Activated T-cell treated with anti-CD3 and anti-CD28 coated beads, Interleukin-2, amount 50 U/mL, for 1 hour (primary cell): ENCODE measurements at places on chromosomes 3 and 15.

DNA sequence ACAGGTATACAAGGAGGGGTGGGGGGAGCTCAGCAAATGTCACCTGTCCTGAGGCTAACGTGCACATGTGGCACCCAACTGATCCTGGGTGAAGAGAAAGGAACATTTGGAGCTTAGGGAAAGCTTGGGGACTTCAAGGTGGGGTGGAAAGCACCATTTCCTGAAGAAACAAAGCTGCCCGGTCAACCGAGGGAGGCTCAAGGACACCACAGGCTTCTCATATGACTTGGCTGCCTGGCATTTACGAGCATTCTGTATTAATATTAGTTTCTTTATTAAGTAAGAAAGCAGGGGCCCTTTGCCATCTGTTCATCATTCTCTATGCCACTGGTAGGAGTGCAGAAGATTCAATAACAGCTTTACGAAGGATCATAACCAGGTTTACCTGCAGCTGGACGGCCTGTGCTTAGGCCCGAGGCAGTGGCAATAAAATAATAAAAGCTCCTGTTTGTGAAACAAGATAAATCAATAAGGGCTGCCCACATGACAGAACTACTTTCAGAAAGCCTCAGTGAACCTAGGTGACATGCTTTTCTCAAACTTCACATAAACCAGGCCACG is 54.0 kb downstream of the ETV5 start:
- no peak for DNase-seq

- no peak for DNase-seq
These were observed 130.3 kb downstream of the DTWD1 start for GRCh38 chr15:49751191-49751590.

- DNase-seq: no peak
These were observed 194.2 kb upstream of the ICE2 start for GRCh38 chr15:60673166-60673565.

GRCh38 chr3:44041726-44042125 is 200.0 kb upstream of the TOPAZ1 start:
- no peak for DNase-seq

DNA sequence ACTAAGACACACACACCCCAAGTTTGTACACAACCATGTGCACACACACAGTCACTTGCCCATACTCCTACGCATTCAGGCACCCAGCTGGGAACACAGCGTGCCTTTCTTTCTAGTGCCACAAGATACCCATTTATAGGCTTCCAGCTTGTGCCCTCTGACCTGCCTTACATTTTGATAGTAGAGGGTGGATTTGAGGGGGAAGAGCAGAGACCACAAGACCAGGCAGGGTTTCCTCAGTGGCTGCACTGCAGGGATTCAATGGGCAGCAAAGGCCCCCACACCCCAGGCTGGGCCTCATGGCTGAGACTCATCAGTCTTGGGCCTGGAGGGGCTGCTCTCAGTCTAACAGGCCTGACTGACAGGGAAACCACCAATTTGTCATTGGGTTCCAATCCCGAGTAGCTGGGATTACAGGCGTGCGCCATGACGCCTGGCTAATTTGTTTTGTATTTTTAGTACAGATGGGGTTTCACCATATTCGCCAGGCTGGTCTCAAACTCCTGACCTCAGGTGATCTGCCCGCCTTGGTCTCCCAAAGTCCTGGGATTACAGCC is 18.8 kb upstream of the ANKDD1A start:
- DNase-seq: no peak

DNA sequence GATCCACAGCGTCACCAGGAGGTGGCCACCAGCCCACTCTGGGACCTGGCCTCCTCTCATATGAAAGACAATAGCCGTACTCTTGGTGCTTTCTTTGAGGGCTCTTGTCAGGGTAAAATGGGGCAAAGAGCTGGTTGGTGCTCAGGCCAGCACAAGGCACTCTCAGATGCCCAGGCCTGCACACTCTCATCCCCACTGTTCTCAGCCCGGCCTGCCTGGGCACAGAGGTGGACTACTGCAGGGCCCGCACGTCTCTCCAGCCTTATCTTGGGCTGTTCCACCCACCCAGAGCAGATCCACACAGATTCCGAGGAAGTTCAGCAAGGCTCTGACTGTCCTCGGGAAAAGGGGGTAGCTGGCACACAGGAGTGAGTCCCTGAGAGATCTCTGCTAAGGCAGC is 122.8 kb upstream of the PRR20G start:
- DNase-seq: no peak

DNA sequence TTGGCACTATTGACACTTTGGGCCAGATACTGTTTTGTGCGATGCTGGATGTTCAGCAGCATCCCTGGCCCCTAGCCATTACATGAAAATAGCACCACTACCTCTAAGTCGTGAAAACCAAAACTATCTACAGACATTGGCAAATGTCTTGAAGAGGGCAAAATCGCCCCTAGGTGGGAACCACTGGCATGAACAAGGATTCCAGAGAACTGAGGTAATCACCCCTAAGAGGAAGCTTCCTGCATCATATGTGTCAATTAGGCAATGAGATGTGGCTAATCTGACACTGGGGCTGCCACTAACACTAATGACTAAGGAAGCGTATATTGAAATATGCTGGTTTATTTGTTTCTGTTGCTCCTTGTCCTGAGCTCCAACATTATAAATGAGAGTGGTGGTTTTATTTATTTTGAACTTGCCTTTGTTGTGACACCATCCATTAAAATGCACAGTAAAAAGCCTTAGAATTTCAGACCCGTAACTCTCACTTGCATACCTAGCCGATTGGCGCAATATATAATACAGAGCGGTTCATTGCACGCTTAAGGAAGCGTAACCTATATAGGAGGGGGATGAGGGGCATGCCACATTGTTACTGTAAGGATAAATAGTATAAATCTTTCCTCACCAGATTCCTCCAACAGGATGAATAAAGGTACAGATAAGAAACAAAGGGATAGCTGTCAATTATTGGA is 299.8 kb upstream of the CNTN4 start:
- no peak for DNase-seq

DNA sequence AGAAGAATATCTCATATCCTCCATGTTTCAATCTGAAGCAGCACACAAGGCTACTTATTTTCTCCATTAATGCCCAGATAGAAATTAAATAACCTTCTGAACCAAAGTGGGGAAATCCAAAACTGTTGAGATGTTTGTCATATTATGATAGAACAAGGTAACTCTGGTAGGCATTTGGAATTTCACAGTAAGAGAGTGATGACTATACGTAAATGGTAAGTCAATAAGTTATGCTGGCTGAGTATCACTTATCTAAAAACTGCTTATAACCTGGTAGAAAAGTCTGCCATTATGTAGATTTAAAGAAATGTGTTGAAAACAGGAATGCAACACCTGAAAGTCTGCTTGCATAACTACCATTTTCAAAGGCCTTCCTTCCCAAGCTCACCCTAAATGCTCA is 17.2 kb upstream of the SLC12A8 start:
- DNase-seq: no peak

DNA sequence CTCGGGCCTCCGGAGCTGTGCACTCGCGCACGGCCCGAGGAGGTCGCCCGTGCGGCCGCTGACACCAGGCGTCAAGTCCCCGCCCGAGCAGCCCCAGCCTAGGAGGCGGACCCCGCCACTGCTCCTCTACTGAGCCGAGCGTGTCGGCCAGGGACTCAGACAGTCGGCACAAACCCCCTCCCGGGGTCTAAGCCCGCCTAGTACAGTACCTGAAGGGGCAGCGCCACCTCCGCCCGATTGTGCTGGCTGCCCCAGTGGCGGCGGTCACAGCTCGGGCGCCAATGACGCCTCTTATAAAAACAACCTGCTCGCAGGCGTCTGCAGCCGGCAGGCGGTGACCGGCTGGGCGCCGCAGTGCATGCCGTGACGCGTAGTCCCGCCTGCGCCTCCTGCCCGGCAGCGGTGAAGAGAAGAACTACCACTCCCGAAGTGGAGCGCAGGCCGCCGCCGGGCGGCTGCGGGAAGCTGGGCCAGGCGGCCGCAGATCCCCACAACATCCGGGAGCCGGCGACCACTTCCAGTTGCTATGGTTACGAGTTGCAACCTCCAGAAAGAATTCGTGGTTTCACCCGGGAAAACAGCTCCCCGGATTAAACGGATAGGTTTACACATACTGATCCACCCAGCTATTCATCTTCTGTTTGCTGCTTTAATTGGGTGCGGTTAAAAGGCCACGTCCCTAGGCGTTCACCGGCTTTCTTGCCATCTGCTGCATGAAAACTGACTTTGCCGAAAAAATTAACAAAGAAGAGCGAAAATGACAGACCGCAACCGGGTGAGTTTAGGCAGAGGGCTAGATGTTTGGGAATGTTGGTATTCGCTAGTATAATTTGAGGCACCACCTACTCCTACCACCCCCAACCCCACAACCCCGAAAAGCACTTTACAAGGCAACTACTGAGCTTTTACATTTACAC is at the start of the genes CCPG1 and PIERCE2:
CCPG1 (minus strand) TSS at position 348 of the 917 bp plus-strand sequence. CDS start 18,935 bp downstream, outside the sequence.
PIERCE2 (plus strand) TSS at position 484 of the 917 bp plus-strand sequence; CDS start at position 758, 274 bp downstream.
- DNase-seq: peak; percentile 91

- no peak for DNase-seq
These were observed 60.4 kb downstream of the ARIH1 start for GRCh38 chr15:72534523-72534922.

GRCh38 chr15:68612979-68613740 is 34.4 kb downstream of the CORO2B start:
- no peak for DNase-seq

- DNase-seq: no peak
These were observed 21.7 kb downstream of the RARRES1 start for GRCh38 chr3:158710601-158711000.

DNA sequence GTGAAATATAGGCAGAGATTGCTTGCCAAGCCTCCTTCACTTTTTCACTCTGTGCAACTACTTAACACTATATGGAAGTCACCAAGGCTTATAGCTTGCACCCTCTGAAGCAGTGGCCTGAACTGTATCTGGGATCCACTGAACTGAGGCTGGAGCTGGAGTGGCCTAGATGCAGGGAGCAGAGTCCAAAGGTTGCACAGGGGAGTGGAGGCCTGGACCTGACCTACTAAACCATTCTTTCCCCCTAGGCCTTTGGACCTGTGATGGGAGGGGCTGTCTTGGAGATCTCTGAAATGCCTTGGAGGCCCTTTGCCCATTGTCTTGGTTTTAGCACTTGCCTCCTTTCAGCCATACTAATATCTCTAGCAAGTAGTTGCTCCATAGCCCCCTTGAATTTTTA is 57.5 kb downstream of the P2RY1 start:
- no peak for DNase-seq

DNA sequence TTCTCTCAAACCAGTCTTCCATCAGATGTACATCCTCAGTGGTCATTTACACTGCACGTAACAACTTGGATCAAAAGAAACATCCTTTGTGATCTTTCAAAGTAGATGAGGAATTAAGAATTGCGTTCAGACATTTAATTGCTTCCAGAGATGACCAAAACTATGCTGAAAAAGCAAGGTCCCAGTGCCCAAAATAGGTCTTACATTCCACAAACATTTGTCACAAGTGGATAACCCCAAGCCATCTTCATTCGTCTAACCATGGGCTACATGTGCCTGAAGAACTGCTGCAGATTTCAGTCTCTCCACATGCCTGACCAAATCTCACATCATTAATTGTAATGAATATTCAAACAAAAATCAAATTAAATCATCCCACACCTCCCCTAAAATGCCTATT is 273.6 kb downstream of the SHOX2 start:
- DNase-seq: no peak

- DNase-seq: no peak
These were observed 11.6 kb downstream of the TKT start for GRCh38 chr3:53244271-53244670.

DNA sequence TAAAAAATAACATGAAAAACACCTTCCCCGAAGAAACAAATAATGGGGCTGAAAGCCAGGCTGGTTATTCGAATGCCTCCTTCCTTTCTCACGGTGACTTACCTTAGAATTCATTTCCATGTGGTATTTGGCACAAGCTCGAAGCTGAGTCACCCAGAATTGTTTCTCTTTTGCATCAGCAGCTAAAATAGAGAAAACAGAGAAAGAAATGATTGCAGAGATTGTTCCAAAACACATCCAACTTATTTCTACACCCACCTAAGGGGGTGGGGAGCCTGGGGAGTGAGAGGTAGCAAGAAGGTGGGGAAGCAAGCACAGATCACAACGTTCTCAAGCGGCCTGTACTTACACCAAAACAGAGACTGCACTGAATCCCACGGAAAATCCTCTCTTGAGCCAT is 104.7 kb downstream of the OSBPL10 start:
- DNase-seq: no peak

GRCh38 chr3:113288881-113289280 is 77.5 kb downstream of the BOC start:
- no peak for DNase-seq

DNA sequence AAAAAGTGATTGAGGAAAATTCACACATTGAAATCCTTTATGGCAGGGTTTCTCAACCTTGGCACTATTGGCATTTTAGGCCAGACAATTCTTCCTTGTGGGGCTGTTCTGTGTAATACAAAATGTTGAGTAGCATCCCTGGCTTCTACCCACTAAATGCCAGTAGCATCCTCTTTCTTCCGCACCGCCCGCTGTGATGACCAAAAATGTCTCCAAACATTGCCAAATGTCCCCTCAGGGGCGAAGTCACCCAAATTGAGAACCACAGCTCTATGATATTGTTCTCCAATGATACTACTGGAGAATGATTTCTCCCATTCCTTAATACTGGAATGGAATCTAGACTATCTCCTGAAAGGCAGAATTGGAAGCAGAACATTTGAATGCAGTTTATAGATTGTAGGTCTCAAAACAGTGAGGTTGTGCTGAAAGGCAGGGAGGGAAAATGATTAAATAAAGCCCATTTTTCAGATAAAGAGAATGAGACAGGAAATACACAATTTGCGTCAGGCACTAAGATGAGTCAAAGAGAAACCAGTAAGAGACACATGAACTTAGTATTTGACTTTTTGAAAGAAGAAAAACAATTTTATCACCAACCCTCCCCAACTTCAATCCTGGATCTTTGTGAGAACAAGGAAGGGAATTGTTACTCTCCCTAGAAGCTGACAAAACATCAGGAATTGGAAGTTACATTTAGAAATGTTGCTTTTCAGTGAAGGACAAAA is 101.6 kb upstream of the TNIK start:
- no peak for DNase-seq

DNA sequence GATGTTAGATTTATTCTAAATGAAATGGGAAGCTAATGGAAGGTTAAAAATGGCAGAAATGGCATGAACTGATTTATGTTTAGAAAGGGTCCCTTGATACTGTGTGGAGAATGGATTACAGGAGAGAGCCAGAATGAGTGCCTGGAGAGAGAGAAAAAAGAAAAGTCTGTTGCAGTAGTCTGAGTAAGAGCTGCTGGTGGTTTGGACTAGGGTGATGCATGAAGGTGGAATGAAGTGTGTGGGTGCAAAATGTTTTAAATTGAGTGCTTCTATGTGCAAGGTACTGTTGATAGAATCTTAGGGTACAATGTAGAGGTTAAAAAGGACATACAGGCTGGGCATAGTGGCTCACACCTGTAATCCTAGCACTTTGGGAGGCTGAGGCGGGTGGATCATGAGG is 11.4 kb upstream of the MGA start:
- DNase-seq: no peak
